Urothelium cell line (cell line): ENCODE measurements at places on chromosomes 1 and 21.

DNA sequence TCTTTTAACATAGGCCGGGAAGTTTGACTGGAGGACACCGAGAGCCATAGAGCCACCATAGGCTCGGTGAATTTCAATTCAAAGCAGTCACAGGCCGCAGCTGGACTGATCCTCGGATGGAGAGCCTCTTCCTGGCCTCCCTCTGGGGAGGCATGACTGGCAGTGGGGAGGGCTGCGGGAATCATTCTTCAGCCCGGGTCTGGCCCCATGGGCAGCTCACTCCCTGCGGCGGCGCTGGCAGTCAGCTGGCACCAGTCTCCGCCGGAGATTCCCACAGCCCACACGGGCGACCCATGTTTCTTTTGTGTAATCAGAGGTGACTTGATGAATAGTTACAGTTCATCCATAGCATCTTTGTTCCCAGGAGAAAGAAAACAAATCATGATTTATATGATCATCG is 10.6 kb downstream of the ESPN start:
- no peak for DNase-seq

DNA sequence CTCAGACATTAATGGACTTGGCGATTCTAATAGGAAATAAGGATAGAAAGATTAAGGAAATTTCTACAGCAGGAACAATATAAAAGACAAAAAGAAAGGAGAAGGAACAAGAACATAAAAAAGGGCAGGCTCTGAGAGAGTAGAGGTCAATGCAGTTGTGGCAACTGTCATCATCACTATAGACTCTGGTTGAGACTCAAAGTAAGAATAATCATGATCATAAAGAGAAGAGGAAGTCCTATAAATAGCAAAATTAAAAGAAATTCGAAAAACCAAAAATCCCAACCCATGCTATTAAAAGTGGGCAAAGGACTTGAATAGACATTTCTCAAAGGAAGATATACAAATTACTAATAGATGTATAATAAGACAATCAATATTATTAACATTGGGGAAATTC is 14.4 kb upstream of the XCL1 start:
- no peak for DNase-seq

DNA sequence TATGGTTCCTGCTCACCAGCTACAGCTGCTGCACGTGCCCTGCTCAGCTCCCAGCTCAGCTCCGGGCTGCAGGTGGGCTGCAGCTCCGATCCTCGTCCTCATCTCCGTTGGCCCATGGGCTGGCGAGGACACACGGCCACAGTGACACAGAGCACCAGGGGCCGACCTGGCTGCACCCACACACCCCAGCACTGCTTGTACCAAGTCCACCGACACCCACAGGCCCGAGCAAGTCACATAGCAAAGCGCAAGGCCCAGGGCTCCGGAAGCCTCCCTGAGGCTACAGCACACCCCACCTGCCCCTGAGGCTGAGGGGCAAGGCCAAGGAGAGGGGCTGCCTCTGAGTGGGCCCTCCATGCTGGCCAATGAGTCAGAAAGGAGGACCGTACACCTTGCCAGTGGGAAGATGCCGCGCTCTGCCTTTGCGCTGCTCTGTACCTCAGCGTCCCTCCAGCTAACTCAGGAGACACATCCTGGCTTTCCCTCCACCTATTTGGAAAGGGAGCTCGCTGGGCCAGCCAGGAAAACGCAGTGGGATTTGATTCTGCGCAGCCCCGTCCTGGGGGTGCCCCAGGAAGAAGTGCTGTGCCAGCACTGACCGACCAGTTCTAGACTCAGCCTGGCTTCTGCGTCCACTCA is 124.8 kb downstream of the SIK1 start:
- DNase-seq, result no peak

DNA sequence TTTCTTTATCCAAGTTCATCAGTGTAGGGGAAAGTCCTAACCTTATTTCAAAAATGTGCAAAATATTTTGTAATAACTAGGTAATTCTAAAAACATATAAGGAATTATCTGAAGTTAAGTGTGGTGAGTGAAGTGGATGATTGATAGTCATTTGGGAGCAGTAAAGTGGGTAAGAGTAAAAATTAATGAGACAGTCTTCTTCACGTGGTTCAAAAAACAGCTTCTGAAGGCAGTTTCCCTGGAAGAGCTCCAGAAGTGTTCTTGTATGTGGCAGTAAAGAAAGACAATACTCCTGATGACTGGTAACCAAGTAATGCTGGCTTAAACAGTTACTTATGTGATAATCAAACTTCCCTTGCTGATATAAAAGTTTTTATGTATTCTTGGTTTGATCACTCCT is 50.3 kb downstream of the LEPR start:
- no peak for DNase-seq

- peak; percentile 57 for DNase-seq
These were observed 23.3 kb upstream of the PTGFRN start for GRCh38 chr1:116886291-116886878.

DNA sequence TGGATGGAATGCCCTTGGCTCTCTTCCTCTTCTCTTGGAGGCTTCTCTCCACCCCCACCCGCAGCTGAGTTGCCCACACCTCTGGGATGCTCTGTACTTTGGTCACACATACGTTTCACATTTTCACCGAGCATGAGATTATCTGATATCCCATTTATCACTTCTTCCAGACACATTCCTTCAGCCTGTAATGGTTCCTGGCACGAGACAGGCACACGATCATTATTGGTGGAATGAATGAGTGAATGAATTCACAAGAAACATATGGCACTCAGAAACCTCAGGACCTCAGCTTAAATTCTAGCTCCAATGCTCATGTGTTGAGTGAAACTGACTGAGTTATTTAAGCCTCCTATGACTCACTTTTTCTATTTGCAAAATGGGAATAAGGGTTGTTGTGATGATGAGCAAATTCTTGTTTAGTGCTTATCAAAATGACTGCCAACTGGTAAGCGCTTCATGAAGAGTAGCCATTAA is 242.7 kb upstream of the JUN start:
- DNase-seq, result no peak

GRCh38 chr1:102834688-102835320 is 273.5 kb downstream of the COL11A1 start:
- DNase-seq, result no peak

DNA sequence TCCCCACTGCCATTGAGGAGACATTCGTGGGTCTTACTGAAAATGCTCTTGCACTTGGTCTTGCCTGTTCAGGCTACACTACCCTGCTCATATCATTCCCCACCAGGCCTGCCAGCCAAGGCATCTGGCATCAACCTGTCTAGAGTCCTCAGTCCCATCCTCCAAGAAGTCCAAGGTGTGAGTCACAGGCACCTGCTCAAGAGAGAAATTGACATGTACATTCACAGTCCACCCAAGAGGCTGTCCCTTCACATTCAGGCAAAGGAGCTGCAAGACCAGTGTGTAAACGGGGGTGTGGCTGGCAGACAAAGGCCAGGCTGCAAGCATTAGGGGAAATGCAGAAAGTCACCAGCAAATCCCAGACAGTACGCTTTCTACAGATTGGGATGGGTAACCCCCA is 13.1 kb upstream of the PLA2G2C start:
- no peak for DNase-seq

- DNase-seq, result no peak
These were observed 68.3 kb downstream of the PRRX1 start for GRCh38 chr1:170732252-170732588.

DNA sequence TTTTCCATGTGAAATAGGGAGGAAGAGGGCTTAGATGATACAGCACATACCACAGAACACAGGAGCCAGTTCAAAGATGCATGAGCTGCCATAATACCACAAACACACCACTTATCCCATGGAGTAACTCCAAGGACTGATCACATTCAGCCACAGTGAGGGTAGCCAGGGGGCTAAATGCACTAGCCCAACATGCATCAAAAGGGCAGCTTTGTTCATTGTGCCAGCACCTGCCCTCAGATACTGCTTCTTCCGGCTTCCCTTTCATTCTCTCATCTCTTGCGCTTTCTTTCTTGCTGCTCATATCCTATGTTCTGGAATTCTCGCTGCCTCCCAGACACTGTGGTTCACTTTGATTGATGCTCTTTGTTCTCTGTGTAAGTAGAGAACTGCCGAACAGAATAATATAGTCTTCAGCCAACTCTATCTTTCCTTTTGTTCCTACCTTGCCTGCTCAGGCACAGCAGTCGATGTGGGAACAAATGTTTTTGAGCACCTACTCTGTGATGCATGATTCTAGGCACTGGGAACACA is 50.0 kb upstream of the SYT6 start:
- no peak for DNase-seq

GRCh38 chr21:32207406-32207716 is 71.5 kb downstream of the MIS18A start:
- no peak for DNase-seq

GRCh38 chr1:211738096-211738690 is 62.8 kb upstream of the NEK2 start:
- DNase-seq, result no peak

DNA sequence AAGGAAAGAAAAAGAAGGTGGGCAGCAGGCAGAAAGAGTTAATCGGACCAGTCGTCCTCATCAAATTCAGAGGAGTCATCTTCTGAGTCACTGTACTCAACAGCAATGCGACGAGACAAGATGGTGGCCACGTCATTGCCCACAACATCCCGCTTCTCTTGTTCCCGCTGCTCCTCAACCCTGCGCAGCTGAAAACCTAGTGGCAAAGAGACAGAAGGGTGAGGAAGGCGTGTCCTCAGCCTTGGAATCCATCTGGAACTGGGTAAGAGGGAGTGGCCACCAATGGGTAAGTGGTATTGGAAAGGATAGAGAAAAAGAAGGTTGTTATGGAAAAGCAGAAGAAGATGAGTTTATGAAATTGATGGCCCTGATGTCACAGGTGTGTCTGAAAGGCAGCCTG is 15.7 kb downstream of the GPR3 start:
- no peak for DNase-seq

- no peak for DNase-seq
These were observed 121.8 kb downstream of the NTNG1 start for GRCh38 chr1:107262467-107263286.

GRCh38 chr1:190320952-190321351 is 156.7 kb downstream of the BRINP3 start:
- DNase-seq, result peak; percentile 5

DNA sequence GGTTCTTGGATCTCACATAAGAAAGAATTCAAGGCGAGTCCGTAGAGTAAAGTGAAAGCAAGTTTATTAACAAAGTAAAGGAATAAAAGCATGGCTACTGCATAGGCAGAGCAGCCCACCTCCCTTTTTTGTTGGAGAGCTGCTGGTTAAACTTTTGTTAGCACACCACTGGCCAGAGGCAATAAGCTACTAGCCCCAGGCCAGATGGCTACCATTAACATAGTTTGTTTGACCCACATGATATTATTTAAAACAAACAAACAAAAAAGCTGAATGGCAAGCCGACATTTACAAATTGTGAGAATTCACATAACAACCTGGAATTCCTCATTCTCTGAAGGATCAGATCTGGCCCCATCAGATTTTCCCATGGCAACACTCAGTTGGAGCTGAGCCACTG is 19.1 kb upstream of the PAXBP1 start:
- DNase-seq, result no peak

DNA sequence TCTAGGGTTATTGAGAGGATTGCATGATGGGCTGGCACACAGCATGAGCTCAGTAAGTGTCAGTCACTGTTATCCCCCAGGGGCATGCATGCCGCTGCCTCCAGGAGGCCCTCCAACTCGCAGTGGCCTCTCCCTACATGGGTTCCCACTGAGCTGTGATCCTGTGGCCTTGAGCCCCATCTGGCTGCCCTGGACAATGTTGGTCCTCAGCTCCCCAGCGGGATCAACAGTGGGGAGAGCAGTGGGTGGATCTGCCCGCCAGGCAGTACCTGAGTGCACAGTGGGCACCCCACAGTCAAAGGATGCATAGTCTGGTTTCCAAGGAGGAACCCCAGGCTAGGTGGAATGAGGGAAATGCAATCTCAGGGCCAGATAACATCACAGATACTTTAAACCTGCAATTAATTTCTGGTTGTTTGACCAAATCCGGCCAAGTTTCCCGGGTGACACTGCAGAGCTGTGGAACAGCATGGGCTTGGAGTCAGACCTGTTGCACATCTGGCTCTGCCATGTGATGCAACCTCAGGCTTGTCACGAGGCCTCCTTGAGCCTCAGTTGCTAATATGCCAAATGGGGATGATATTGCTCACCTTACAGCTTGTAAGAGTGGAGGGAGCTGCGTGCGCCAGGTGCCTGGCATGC is 9.3 kb downstream of the PADI3 start:
- DNase-seq, result no peak

- DNase-seq, result no peak
These were observed 44.5 kb upstream of the GPR37L1 start for GRCh38 chr1:202078241-202078640.

GRCh38 chr1:229191066-229191674 is 79.7 kb upstream of the RAB4A start:
- no peak for DNase-seq

DNA sequence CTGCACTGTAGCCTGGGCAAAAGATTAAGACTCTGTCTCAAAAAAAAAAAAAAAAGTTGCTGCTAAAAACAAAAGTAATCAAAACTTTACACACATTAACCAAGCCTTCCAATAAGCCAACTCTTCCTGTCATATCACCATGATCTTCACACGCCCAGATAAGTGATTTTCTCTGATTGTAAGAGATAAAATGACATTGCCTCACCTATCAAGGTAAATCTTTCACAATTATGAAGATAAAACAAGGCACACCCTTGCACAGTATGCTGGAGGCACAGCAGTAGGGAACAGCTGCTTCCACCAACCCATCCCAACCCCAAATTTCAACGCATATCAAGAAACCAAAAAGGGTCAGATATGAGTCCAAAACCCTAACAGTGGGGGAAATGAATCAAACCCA is 8.8 kb upstream of the TIAM1 start:
- no peak for DNase-seq

- no peak for DNase-seq
These were observed 7.8 kb downstream of the UBIAD1 start for GRCh38 chr1:11280719-11281376.

- no peak for DNase-seq
These were observed 15.6 kb upstream of the RNF220 start for GRCh38 chr1:44389437-44389836.
